ENCODE measurements at places on chromosomes 1 and 21.

DNA sequence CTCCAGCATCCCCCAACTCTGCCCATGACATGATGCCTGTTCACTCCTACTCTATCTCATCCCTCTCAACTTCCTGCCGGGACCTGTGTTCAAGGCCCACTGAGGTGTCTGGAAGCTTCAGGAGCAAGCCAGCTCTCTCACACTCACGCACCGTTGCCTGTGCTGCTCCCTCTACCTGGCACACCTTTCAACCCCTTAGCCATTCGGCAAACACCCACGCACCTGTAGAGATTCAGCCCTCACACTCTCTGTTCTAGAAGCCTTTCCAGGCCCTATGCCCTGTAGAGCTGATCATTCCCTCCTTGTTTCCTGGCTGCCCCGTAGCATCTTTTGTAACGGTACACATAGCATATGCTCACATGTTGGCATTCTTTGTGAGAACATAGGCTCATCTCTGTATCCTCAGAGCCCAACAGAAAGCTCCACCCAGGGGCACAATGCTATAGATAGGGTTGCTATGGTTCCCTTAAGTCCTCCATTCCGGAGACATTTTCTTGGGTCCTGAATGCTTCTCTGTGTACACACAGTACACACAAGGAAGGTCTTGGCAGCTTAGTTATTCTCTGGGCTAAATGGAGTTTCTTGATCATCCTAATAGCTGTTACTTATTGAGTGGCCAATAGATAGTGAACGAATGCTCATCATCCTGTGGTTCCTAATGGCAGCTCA lies 1.3 kb downstream of the C8B start:
- DNase-seq = no peak

GRCh38 chr1:193325771-193326170 lies 139.4 kb upstream of the B3GALT2 start:
- no peak for DNase-seq

GRCh38 chr1:234647245-234647644 lies 37.3 kb upstream of the IRF2BP2 start:
- DNase-seq = no peak

GRCh38 chr1:27485363-27485762 lies 4.6 kb downstream of the WASF2 start:
- DNase-seq = no peak
